ENCODE measurements at places on chromosomes 2 and 18. TPM values are rescaled to one million over a fixed set of nuclear protein-coding genes. Genes with fewer than 3 reads are reported as not detected.

Gene GREB1L
- 5.1 TPM for total RNA-seq

Gene HSBP1L1
- 7.9 TPM for total RNA-seq

Gene MAP3K19
- total RNA-seq, result not detected

Gene TRIM43B
- total RNA-seq, result not detected

Gene PRKAG3
- 1.0 TPM for total RNA-seq

Gene CFAP65
- total RNA-seq, result not detected

Gene TSPYL6
- not detected for total RNA-seq

Gene MOCOS
- total RNA-seq, result 4.4 TPM

Gene VAMP8
- 43.5 TPM for total RNA-seq

Gene SLC19A3
- 5.1 TPM for total RNA-seq

DNA sequence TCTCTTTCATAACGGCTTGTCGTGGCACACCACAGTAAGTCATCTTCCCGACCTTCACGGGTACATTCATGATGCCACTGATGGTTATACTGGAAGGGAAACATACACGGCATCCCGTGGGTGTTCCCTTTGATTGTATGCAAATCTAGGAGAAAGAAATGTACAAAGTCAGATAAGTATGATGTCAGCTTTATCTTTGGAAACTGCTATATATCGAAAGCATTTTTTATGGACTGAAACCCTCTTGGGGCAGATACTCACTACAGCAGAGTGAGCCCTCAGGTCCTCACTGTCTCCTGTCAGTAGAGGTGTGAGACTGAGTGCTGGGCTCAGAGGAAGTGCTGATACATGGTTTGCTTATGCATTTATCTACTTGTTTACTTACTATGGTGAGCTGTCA, 20.4 kb downstream of the PLA2R1 start:
- H3K4me1 ChIP-seq, result peaks cover 4% of the 10 kb centered on the region
- H3K27me3 ChIP-seq, result no peaks in the 10 kb centered on the region
- no peak overlapping the region for H3K27ac ChIP-seq
- H3K36me3 ChIP-seq, result no peaks in the 10 kb centered on the region

GRCh38 chr2:188132385-188132784, 159.3 kb upstream of the GULP1 start:
- no peak overlapping the region for H3K4me3 ChIP-seq
- no peaks in the 10 kb centered on the region for H3K27me3 ChIP-seq
- H3K27ac ChIP-seq, result no peak overlapping the region
- peaks cover 1% of the 10 kb centered on the region for H3K4me1 ChIP-seq

DNA sequence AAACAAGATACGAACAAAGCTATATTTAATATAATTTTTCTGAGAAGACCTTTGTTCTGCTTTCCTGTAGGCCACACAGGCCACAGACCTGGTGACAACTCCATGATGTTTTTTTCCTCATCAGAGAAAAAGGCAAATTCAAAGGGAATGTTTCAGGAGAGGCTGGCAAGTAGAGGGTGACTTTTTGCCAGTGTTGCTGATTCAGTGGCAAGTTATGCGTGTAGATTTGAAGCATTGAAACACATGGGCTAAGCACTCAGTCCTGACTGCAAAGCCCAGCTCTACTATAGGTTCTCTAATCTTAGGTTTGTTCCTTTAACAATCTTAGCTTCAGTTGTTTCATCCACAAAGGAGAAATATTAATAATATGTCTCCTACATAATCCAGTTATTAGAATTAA, 499.8 kb downstream of the SUCLG1 start:
- no peaks in the 10 kb centered on the region for H3K36me3 ChIP-seq
- H3K27ac ChIP-seq, result no peak overlapping the region
- no peaks in the 10 kb centered on the region for H3K27me3 ChIP-seq
- no peaks in the 10 kb centered on the region for H3K4me1 ChIP-seq
- DNase-seq, result no peak
- no peak overlapping the region for H3K4me3 ChIP-seq

GRCh38 chr2:161905389-161906046, 168.5 kb downstream of the DPP4 start:
- no peak overlapping the region for H3K4me3 ChIP-seq
- H3K4me1 ChIP-seq, result no peaks in the 10 kb centered on the region

- DNase-seq, result no peak
- no peak overlapping the region for H3K27ac ChIP-seq
- H3K36me3 ChIP-seq, result no peaks in the 10 kb centered on the region
- no peak overlapping the region for H3K4me3 ChIP-seq
- H3K27me3 ChIP-seq, result no peaks in the 10 kb centered on the region
Measured at GRCh38 chr2:23772684-23773083, 154.2 kb downstream of the ATAD2B start.

DNA sequence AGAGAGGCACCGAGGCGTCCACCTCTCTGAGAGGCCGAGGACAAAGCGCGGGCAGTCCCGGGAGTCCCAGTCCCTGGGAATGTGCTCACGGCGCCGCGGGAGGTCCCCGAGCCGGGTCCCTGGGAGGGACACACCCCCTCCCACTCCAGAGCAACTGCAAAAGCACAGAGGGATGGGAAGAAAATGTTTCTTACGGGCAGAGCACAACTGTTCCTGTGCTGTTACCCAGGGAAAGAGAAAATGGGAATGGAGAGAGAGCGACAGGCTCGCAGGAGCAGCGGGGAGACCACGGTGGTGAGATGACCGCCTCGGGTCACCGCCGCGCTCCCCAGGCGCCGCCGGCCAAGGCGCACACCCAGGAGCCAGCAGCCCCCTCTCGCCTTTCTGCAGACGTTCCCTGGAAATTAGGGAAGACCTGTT, 1.2 kb upstream of the BCL11A start:
- no peak for DNase-seq
- peaks cover under 1% of the 10 kb centered on the region for H3K27me3 ChIP-seq
- no peak overlapping the region for H3K27ac ChIP-seq
- H3K4me3 ChIP-seq, result peak overlapping the region; percentile 58
- H3K4me1 ChIP-seq, result no peaks in the 10 kb centered on the region

DNA sequence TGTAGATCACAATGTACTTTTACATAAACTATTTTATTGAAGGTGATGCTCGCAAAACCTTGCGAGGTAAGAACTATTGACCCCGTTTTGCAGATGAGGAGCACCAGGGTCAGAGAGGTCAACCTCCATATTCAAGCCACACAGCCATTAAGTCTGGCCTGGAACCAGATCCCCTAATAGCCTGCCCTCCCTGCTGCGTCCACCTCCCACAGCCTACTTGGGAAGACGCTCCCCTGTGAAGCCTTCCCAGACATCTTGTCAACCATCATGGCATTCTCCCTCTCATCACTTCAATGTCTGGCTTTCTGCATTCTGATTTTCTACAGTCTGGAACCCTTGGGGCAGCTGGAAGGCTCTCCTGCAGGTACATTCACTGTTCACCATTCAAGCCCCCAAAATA, 101.0 kb downstream of the TTC32 start:
- DNase-seq, result no peak
- H3K27ac ChIP-seq, result peak overlapping the region; percentile 83
- no peak overlapping the region for H3K4me3 ChIP-seq

DNA sequence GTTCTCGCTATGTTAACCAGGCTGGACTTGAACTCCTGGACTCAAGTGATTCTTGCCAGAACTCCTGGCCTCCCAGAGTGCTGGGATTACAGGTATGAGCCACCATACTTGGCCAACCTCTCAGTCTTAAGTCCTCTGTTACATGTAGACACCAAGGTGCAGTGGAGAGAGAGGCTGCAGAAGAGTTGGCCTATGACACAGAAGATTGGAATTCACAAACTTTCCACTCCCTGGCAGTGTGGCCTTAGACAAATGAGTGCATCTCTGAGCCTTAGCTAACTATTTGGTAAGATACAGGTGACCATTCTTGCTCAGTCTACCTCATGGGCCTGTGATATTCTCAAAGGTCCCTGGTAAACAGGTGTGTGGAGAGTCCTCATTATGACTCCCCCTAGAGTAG, 159.7 kb downstream of the MYCN start:
- no peak overlapping the region for H3K27ac ChIP-seq
- no peak for DNase-seq
- H3K4me1 ChIP-seq, result no peaks in the 10 kb centered on the region
- no peaks in the 10 kb centered on the region for H3K27me3 ChIP-seq

- H3K36me3 ChIP-seq, result no peaks in the 10 kb centered on the region
- H3K27me3 ChIP-seq, result no peaks in the 10 kb centered on the region
- no peak for DNase-seq
- H3K4me3 ChIP-seq, result no peak overlapping the region
Measured at GRCh38 chr18:68417166-68417799, 297.6 kb downstream of the TMX3 start.

DNA sequence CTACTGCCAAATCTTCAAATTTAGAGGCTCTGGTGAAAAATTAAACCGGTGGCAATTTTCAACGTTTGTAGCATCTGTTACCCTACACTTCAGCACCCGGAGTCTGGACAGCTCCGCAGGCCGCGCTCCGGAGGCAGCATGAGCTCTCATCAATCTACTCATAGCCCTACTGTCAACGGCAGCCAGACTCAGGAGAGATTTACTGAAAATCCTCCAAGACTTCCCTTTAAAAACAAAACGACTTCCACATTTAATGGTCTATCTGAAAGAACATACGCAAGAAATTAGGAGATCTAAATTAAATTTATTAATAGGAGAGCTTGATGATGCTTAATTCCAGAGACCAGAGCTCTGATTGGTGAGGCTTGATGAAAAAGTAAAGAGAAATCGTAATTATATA, 970 bp upstream of the ADCYAP1 start:
- H3K4me3 ChIP-seq, result no peak overlapping the region
- H3K4me1 ChIP-seq, result no peaks in the 10 kb centered on the region
- no peaks in the 10 kb centered on the region for H3K27me3 ChIP-seq
- H3K27ac ChIP-seq, result no peak overlapping the region

DNA sequence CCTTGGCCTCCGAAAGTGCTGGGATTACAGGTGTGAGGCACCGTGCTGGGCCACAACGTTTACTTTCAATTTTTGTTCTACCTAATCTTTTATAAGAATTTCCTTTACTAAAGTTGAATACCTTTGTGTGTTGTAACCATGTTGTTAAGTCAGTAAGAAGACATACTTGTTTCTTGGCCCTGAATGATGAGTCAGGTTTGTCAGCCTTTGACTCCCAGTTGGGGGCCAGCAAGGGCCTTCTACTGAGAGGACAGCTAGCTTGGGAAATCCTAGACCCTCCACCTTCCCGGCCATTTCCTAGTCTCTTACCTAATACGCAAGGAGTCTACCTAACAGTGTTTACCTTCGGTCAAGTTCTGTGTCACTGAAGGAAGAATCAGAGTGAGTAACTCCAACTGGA, 22.7 kb downstream of the MTHFD2 start:
- H3K36me3 ChIP-seq, result peaks cover 10% of the 10 kb centered on the region
- DNase-seq, result no peak
- no peak overlapping the region for H3K27ac ChIP-seq
- peaks cover 3% of the 10 kb centered on the region for H3K4me1 ChIP-seq
- H3K4me3 ChIP-seq, result no peak overlapping the region
- no peaks in the 10 kb centered on the region for H3K27me3 ChIP-seq

- no peaks in the 10 kb centered on the region for H3K27me3 ChIP-seq
- no peak overlapping the region for H3K27ac ChIP-seq
- no peaks in the 10 kb centered on the region for H3K4me1 ChIP-seq
Measured at GRCh38 chr18:47549021-47549540, 297.6 kb upstream of the SKOR2 start.

DNA sequence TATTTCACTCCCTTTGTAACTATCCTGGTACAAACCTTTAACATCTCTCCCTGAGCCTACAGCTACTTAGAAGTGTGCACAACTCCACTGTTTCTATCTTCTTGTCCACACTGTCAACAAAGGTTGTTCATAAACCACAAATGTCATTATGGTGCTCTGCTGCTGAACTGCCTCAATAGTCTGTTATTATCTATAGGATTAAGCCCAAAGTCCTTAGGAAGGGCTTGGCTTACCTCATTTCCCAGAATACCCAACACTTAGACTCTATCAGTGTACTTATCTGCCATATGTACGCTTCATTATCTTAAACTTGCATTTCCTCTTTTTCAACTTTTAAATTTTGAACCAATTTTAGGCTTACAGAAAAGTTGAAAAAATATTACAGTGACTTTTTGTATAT, 94.2 kb downstream of the HNMT start:
- H3K27me3 ChIP-seq, result no peaks in the 10 kb centered on the region
- H3K4me1 ChIP-seq, result peaks cover 2% of the 10 kb centered on the region
- DNase-seq, result no peak
- H3K36me3 ChIP-seq, result no peaks in the 10 kb centered on the region
- H3K27ac ChIP-seq, result no peak overlapping the region

DNA sequence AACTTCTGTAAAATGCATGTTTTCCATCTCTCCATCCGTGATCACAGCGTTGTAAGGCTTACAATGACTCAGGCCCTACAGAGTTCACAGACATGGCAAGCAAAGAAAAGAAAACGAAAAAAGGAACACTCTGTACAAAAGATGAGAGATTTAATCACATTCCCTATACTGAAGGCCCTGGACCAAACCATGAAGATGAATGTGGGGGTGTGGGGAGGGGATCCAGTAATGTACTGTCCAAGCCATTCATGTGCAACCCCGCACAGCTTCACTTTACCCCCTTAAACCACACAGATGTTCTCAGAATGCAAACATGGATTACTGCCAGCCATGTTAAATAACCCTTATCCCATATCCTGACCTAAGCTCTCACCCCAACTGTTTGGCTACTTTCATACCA, 391.1 kb downstream of the NCKAP5 start:
- H3K27me3 ChIP-seq, result no peaks in the 10 kb centered on the region
- no peaks in the 10 kb centered on the region for H3K4me1 ChIP-seq
- H3K4me3 ChIP-seq, result no peak overlapping the region

GRCh38 chr2:231297108-231297908, 98.2 kb upstream of the B3GNT7 start:
- H3K27me3 ChIP-seq, result no peaks in the 10 kb centered on the region
- no peaks in the 10 kb centered on the region for H3K4me1 ChIP-seq
- H3K27ac ChIP-seq, result no peak overlapping the region
- no peak overlapping the region for H3K4me3 ChIP-seq
- no peak for DNase-seq

DNA sequence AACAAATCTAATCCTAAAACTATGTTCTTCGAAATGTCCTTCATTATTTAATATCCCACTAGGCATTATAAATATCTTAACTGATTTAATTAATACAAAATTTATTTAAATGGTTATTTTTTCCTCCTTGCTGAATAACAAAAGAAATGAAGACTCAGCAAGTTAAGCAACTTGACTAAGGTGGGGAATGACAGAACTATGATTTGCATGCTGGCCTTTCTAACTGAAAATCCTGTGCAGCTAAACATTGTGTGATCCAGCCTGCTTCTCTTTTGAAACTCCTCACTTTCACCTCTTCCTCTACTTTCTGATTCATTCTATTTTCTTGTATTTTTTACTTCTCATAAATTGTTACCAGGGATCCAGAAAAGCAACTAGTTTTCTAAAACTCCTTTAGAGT, 132.0 kb downstream of the CALCRL start:
- no peak overlapping the region for H3K27ac ChIP-seq
- no peaks in the 10 kb centered on the region for H3K4me1 ChIP-seq
- no peaks in the 10 kb centered on the region for H3K36me3 ChIP-seq
- no peak overlapping the region for H3K4me3 ChIP-seq
- DNase-seq, result no peak

- no peak overlapping the region for H3K4me3 ChIP-seq
- H3K27ac ChIP-seq, result no peak overlapping the region
- no peak for DNase-seq
- H3K27me3 ChIP-seq, result no peaks in the 10 kb centered on the region
Measured at GRCh38 chr2:74887445-74887951, 53.6 kb downstream of the HK2 start.

GRCh38 chr2:146540271-146540932, 1304.4 kb upstream of the ACVR2A start:
- no peak overlapping the region for H3K27ac ChIP-seq
- no peaks in the 10 kb centered on the region for H3K36me3 ChIP-seq
- no peak overlapping the region for H3K4me3 ChIP-seq
- no peaks in the 10 kb centered on the region for H3K4me1 ChIP-seq
- DNase-seq, result no peak
- H3K27me3 ChIP-seq, result no peaks in the 10 kb centered on the region

- H3K36me3 ChIP-seq, result no peaks in the 10 kb centered on the region
- H3K4me1 ChIP-seq, result no peaks in the 10 kb centered on the region
- no peaks in the 10 kb centered on the region for H3K27me3 ChIP-seq
- H3K4me3 ChIP-seq, result no peak overlapping the region
- H3K27ac ChIP-seq, result no peak overlapping the region
Measured at GRCh38 chr18:2096551-2096950, 474.8 kb downstream of the METTL4 start.
